ENCODE measurements at places on chromosomes 4 and X.

- no peak for DNase-seq
Measured at GRCh38 chr4:155626561-155626960, 40.1 kb upstream of the GUCY1A1 start.

- DNase-seq = no peak
Measured at GRCh38 chrX:135982860-135983259, 2.4 kb upstream of the SLC9A6 start.

- DNase-seq = no peak
Measured at GRCh38 chrX:22922961-22923360, 76.8 kb upstream of the DDX53 start.

- no peak for DNase-seq
Measured at GRCh38 chrX:66016905-66017658, 22.8 kb downstream of the VSIG4 start.

GRCh38 chr4:26288355-26288909 is 32.4 kb upstream of the RBPJ start:
- no peak for DNase-seq

- no peak for DNase-seq
Measured at GRCh38 chrX:19350941-19351384, 7.2 kb downstream of the PDHA1 start.

GRCh38 chr4:7590189-7590588 is 155.5 kb upstream of the PSAPL1 start:
- no peak for DNase-seq

GRCh38 chrX:49174723-49175122 is 3.0 kb downstream of the PLP2 start:
- no peak for DNase-seq

GRCh38 chrX:19514791-19515614 is at the start of gene MAP3K15:
TSS of gene MAP3K15 (minus strand) at chrX:19515508. CDS start at chrX:19515261, 247 bp downstream.
- DNase-seq = no peak

DNA sequence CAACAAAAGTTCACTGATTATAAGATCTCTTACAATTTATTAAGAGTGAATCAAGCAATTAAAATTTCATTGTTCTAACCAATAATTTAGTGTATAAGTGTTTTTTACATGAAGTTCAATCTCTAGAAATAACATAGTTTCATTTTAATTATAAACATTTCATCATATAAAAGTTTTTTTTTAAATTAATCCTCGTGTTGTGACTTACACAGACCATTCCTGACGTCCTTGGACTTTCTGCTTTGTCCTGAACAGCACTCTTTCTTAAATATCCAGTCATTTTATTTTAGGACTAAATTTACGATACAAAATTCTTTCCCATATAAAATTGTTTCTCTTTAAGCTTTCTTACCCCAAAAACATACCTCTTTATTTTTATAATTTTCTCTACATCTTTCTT is 841.7 kb upstream of the POU3F4 start:
- no peak for DNase-seq

- DNase-seq = no peak
Measured at GRCh38 chrX:104913348-104913747, 307.1 kb downstream of the TEX13A start.

DNA sequence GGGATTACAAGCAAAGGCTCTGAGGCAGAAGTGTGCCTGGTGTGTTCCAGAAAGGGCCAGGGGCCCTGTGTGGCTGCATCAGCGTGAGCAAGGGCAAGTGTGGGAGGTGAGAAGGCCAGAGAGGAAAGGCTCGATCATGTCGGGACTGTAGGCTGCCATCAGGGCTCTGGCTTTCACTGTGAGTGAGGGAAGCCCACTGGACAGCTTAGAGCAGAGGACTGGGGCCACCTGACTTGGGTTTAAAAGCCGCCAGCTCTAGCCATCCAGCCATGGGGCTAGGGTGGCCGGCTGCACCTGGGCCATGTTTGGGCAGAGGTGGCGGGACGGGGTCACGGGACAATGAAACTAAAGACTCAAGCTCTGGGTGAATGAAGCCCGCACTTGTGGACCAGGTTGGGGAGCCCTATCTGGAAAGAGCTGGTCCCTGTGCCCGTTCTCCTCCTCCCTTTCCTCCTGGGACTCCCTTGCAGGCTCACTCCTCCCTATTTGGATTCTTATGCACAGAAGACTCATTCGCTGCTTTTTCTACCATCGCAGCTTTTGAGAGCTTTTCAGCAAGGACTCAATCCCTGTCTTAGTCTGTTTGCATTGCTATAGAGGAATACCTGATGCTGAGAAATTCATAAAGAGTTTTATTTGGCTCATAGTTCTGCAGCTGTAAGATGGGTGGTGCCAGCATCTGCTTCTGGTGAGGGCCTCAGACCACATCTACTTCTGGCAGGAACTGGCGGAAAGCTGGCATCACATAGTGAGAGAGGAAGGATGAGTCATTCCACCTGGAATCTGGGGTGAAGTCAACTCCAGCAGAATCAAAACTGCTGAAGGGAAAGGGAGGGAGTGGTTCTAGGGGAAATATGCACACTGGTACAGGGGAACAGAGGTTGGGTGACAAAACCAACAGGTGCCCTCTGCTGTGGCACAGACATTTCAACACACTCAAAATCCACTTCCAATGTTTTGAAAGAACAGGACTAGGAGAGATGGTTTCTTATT is 15.3 kb downstream of the CTAG1B start:
- DNase-seq = no peak

DNA sequence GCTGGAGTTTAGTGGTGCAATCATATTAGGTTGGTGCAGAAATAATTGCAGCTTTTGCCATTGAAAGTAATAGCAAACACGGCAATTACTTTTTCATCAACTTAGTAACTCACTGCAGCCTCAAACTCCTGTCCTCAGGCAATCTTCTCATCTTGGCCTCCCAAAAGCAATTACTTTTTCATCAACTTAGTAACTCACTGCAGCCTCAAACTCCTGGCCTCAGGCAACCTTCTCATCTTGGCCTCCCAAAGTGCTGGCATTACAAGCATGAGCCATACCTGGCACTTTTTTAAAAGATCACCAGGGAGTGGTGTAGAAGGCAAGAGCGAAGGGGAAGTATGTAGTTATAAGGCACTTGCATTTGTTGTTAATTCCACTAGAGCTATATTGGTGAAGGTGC is 491.1 kb upstream of the ADGRL3 start:
- DNase-seq = no peak

DNA sequence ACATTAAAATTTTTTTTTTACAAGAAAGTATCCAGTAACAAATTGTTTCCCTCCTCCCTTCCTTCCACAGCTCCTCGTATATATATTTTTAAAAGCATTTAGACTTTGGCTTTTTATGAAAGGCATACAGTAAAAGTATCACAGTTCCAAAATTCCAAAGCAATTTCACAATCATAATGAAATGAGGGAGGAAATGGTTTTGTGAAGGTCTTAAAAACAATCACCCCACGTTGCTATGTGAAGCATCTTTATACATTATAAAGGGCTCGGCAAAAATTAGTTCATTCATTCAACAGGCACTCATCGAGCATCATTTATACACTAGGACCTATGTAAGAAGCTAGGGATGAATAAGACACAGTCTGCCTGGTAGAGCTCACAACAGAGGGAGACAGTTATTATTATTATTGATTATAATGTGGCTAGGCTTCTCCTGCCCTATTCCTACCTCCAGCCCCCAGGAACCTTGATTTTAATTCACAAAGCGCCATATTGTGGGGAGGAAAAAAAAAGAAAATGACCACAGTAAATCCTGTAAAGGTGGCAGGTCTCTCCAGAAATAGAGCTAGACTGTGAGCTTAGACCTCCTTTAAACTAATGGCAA is 239.9 kb downstream of the MAML3 start:
- no peak for DNase-seq

- DNase-seq = no peak
Measured at GRCh38 chrX:3550160-3550751, 163.2 kb downstream of the PRKX start.

- no peak for DNase-seq
Measured at GRCh38 chrX:31547816-31548215, 476.0 kb upstream of the FTHL17 start.

DNA sequence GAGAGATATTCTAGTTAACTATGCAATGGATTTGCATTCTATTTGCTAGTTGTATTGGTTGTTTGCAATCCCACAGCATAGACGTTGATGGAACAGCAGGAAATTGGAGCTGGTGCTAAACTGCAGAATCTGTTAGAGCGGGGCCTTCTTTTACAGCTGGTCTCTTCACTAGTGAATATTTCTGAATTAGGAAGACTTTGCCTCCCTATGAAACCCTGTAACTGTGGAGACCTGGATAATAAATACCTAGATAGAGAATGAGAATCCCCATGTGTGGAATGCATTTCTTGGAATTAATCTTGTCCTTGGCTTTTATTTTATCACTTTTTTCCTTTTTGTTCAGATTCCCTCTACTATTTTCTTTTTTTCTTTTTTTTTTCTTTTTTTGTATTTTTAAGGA is 109.7 kb downstream of the SHROOM3 start:
- no peak for DNase-seq

GRCh38 chr4:184417802-184418511 is 56.4 kb downstream of the IRF2 start:
- DNase-seq = no peak

GRCh38 chr4:4945829-4946228 is 73.4 kb downstream of the CYTL1 start:
- DNase-seq = no peak

All from stimulated activated CD4-positive, alpha-beta T cell treated with anti-CD3 and anti-CD28 coated beads, TNF-alpha, amount 100 ng/mL, for 4 hours (primary cell).